ENCODE measurements at places on chromosomes 2 and 18.

GRCh38 chr2:237624565-237624964, 2.8 kb upstream of the LRRFIP1 start:
- no peak for DNase-seq

GRCh38 chr2:27655155-27655951, 8.1 kb downstream of the SUPT7L start:
- DNase-seq, result no peak

DNA sequence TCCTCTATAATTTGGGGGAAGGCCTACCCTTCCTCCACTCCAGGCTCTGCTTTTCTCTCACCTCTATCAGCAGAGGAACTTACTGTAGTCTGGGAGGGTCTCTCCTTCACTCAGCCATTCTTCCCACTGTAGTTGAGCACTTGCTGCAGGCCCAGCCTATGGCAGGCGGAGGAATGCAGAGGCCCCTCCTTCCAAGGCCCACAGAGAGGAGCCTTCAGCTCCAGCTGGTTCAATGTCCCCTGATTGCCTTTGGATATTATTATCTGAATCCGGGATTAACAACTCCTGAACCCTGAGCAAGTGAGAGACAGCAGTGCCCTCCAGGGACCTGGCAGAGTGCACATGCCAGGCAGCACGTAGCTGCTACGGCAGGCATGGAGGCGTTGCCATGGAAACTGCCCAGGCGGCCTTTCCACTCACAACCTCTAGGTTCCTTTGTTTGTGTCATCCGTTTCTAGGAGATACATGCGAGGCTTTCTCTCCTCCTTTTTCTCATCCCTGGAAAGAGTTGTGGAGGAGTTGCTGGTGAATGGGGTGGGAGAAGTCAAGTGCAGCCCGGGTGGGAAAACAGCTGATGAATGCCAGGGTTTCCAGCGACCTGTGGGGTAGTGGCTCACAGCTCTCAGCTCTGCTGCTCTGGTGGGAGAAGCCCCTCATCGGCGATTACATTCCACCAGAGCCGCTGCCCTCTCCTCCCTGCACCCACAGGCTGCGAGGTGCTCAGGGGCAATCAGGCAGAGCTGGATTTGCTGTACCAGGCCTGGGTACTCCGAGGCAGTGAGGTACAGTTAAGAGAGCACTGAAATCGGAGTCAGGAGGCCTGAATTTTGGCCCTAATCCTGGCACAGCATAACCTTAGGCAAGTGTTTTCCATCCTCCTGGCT, 55.3 kb upstream of the HK2 start:
- DNase-seq, result no peak

GRCh38 chr2:26011990-26012856, 21.7 kb upstream of the RAB10 start:
- DNase-seq, result peak; percentile 31

DNA sequence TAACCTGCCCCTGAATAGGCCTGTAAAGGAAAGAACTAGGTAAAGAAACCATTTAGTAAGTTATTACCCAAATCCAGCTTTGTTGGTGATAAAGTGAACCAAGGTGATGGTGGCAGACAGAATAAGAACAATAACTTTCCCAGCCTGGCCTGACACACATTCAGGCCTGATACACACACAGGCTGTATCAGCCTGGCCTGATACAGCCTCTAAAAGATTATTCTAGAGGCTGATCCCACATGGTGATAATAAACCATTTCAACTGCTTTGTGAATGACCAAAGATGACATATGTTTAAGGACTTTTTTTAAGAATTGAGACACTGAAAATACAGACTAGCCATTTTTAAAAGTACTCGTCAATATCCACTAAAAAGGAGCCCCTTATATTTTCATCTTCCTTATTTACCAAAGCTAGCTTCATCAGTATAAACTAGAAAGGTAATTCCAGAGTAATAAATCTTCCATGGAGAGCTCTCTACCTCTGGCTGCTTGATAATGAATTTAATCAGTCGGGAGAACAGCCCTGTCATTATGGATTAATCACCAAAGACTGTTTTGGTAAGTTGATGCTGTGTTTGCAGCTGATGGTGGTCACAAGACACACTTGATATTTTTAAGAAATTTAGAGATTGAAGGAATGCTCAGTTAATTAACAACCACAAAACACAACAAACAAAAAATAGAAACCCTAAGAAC, 77.2 kb downstream of the SLC8A1 start:
- no peak for DNase-seq

GRCh38 chr2:126658905-126659561, 3.1 kb downstream of the GYPC start:
- DNase-seq, result no peak

GRCh38 chr18:58552057-58552461, 76.8 kb downstream of the ALPK2 start:
- DNase-seq, result no peak

GRCh38 chr18:75533950-75534349, 106.4 kb upstream of the SMIM21 start:
- no peak for DNase-seq

DNA sequence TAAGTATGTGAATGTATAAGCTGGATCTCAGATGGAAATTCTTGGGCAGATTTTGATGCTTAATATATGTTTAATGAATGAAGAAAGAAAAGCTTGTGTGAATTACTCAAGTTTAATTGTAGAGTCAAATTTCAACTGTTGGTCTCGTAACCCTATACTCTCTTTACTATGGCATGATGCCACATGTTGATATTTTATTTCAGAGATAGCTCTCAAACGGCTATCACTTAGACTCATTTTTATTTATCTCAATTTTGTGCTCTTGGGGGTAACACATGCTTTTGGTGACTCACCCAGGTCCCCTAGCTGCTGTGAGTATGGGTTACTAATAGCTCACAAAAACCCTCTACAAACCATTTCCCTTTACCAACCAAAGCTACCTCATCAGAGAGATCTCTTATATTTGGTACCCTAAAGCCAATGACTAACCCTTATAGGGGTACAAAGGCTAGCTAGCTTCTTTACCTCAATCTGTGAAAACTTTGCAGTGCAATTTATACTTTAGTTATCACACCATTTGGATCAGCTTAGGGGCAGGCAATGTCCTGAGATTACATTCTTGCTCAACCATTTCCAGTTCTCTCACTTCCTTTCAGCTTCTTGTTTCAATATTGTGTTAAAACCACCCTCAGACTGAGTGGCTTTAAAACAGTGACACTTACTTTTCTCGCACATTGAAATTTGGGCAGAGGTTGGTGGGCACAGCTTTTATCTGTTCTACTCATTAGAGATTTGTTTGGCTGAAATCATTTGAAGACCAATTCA, 240.3 kb downstream of the CDH7 start:
- no peak for DNase-seq

- no peak for DNase-seq
These were observed 71.0 kb upstream of the SP3 start for GRCh38 chr2:174035981-174036742.

DNA sequence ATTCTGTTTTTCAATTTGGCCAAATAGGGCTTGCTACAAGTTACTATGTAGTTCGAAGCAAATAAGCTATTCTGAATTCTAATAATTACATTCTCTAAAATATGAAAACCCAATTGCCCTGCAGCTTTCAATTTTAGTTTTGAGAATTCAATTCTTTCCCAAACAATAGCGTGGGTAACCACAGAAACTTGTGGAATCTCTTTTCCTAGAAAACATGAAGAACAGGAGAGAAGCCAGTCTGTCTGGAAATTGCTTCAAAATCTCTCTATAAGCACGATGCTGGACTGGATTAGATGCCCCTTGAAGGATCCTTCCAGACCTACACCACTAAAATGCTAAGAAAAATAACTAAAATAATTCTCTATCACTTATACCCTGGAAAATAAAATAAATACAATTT, 115.0 kb downstream of the THADA start:
- DNase-seq, result no peak

Measured in HEK293T (cell line).